ENCODE measurements at places on chromosomes 16 and 17.

DNA sequence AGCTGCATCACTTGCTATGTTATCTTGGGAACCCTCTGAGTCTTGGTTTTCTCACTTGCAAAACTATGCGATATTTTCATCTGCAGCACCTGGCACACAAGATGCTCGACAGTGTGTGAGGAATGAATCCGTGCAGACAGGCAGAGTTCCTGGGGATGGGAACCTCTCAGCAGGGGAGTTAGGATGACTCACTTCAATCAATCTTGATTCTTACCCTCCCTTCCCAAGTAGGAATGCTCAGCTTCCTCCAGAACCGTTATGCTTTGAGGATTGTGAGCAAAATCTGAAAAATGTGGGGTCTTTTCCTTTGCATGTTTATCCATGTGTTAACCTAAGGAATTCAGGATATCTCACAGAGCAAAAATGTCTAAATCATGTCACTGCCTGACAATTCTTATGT, 68.9 kb upstream of the HNF1B start:
- no peak for DNase-seq

GRCh38 chr17:61087024-61087423, 312.6 kb upstream of the TBX2 start:
- no peak for DNase-seq

DNA sequence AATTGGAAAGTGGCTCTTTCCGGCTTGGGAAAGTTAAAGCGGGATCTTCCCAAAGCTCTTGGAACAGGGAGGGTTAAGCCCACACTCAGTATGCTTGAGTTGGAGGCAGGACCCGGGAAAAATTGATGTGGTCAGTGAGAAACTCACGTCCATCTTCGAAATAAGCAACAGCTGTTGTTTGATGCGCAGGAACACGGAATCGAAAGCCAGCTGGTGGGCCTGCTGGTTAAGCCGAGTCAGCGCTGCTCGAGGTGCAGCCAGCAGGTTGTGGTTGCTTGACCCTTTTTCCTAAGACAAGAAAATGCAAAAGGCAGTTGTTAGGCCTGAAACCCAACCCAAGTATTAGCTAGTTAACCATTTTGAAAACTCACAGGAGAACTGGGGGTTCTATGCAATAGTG, 49.4 kb downstream of the COG7 start:
- DNase-seq, result no peak

- DNase-seq, result no peak
Observed at GRCh38 chr16:20853981-20854620, 46.1 kb downstream of the DCUN1D3 start.

DNA sequence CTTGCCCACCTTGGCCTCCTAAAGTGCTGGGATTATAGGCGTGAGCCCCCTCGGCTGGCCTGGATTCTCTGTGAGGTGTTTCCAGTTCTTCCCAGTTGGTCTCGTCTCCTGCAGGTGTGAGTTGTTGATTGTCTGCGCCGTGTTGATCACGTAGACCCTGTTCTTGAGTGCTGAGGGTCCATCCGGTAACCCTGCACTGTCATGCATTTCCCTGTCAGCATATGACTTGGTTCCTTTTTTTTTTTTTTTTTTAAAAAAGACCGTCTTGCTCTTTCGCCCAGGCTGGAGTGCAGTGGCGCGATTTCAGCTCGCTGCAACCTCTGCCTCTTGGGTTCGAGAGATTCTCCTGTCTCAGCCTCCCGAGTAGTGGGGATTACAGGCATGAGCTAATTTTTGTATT, 17.3 kb downstream of the MGRN1 start:
- no peak for DNase-seq

GRCh38 chr17:65388911-65389310, 172.5 kb downstream of the AXIN2 start:
- DNase-seq, result no peak

- no peak for DNase-seq
Observed at GRCh38 chr16:64151990-64152767, 969.7 kb downstream of the CDH11 start.

DNA sequence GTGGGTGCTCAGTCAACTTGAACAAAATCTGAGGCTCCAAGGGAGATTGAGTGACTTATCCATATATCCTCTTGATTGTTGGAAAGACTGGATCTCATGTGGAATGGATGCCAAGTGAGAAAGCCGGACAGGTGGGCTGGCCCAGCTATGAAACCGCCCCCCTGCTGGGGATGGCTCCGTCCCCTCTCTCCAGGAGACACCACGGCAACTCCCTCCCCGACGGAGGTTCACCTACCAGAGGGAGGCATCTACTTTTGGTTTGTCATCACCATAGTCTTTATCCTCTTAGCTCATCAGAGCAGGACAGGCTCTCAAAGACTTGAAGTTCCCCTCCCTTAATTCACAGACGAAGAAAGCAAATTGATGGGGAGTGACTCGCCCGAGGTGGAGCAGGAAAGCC, 1.8 kb upstream of the ALG1 start:
- peak; percentile 15 for DNase-seq

GRCh38 chr16:27254262-27254811, 14.2 kb downstream of the NSMCE1 start:
- no peak for DNase-seq

DNA sequence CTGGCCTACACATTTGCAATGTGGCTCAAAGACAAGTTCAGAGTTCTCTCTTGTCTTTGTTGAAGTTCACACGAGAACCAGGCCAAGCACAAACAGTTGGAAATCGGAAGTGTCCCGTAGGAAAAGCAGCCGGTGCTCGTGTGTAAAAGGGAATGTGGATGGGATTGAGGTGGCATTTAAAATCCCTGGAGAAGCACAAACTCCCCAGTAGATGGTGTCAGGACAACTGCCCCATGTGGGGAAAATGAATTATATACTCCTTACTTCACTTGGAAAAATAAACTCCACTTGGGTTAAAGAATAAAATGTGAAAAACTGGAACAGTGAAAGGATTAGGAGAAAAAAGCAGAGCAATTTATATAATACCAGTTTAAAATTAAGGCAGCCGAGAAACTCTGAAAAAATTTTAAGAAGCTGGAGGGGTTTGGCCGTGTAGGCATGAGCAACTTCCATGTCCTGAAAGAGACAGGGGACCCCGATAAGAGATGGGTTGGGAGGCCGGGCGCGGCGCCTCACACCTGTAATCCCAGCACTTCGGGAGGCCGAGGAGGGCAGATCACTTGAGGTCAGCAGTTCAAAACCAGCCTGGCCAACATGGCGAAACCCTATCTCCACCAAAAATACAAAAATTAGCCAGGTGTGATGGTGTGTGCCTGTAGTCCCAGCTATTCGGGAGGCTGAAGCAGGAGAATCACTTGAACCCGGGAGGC, 28.1 kb downstream of the CBFA2T3 start:
- DNase-seq, result no peak

DNA sequence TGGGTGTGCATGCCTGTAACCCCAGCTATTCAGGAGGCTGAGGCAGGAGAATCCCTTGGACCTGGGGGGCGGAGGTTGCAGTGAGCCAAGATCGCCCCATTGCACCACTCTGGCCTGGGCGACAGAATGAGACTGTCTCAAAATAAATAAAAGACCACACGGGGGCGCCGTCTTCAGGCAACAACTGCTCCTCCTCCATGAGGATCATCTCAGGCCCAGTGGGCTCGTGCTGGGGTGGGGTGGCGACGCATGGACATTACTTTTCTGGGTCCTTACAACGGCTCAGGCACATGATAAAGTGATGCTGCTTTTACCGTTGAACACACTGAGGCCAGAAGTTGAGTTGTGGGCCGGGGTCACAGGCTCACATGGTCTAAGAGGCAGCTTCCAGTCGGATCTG, 56.2 kb downstream of the PRMT7 start:
- DNase-seq, result peak; percentile 47

- no peak for DNase-seq
Observed at GRCh38 chr16:69413045-69413664, 11.3 kb upstream of the CYB5B start.

DNA sequence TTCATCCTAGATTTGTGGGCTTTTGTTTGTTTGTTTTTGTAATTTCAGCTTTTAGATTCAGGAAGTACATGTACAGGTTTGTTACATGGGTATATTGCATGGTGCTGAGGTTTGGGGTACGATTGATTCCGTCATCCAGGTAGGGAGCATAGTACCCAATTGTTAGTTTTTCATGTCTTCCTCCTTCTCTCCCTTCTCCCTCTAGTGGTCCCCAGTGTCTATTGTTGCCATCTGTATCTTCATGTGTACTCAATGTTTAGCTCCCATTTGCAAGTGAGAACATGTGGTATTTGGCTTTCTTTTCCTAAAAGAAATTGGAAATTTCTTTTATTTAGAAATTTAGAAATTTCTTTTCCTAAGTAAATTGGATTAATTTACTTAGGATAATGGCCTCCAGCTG, 37.1 kb upstream of the BCAS3 start:
- DNase-seq, result no peak

DNA sequence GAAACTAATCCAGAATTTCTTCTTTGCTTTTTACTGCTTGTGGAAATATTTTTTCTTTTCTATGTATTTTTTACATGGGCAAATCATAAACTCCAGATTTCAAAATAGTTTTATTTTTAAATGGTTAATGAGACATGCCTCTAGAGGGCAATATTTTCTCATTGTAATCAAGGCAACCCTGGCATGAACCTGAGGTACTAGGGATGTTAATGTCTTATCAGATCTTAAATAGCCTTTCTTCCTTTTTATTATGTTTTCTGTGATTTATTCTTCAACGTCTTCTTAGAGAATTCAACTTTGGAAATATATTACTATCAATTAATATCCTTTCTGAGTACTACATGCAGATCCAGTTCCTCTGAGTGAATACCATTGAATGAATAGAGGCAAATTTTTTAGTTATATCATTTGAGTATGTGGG, 324.7 kb downstream of the BCAS3 start:
- DNase-seq, result no peak

DNA sequence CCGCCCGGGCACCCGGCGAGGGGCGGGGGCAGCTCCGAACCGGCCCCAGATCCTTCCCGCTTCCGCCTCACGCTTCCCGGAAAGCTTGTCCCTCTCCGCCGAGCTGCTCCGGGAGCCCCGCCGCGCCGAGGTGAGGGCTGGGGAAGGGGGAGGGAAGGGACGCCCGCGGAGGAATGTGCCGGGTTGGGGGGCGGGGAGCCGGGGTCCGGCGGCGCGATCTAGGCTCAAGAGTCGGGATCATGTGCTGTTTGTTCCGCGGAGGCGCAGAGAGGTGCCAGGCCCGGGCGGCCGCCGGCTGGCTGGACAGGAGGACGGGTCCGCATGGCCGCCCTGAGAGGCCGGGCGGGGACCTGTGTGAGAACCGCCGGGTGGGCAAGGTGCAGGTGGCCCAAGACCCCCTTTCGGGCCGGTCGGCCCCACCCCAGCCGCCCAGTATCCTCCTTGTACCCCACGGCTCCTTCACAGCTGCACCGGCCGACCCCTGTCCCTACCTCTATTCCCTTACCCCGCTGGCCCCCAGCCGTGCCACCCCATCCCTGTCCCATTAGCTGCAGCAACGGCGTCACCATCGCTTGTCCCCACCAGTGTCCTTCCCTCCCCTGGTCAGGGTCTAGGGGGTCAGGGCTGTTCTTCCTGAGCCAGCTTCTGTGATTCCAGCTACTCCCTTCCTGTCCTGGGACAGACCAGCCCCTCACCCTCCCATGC, 429 bp downstream of the KIF1C start:
- DNase-seq, result no peak

- no peak for DNase-seq
Observed at GRCh38 chr16:85838876-85839585, 39.5 kb downstream of the COX4I1 start.

DNA sequence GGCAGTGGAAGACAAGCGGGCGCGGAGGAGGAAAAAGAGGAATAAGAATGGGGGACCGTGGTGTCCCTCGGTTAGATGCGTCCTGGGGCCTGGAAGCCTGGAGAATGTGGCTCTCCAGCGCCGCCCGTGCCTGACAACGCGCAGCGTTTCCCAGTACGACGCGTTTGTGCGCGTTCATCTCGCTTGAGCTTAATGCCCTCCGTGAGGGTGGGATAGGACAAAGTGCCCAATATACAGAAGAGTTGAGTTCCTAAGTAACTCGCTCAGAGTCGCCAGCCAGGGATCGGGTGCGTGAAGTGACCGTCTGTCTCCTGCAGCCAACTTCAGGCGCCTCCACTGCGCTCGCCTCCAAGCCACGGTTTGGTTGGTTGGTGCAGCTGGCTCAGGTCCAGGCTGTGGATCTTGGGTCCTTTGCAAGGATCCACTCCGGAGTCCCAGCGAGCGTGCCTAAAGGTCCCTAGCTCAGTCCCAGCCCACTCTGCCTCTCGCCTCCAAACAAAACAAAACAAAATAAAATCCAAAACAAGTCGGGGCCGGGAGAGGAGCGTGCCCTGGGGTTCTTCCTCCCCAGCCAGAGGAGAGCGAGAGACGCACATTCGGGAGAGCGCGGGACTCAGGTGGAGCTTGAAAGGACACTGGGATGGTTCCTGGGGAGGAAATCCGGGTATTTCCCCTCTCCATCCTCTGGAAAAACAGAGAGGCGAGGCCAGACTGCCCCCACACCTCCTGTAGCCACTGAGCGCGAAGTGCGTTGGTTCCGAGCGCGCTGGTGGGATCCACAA, 974 bp downstream of the GALR2 start:
- DNase-seq, result no peak

DNA sequence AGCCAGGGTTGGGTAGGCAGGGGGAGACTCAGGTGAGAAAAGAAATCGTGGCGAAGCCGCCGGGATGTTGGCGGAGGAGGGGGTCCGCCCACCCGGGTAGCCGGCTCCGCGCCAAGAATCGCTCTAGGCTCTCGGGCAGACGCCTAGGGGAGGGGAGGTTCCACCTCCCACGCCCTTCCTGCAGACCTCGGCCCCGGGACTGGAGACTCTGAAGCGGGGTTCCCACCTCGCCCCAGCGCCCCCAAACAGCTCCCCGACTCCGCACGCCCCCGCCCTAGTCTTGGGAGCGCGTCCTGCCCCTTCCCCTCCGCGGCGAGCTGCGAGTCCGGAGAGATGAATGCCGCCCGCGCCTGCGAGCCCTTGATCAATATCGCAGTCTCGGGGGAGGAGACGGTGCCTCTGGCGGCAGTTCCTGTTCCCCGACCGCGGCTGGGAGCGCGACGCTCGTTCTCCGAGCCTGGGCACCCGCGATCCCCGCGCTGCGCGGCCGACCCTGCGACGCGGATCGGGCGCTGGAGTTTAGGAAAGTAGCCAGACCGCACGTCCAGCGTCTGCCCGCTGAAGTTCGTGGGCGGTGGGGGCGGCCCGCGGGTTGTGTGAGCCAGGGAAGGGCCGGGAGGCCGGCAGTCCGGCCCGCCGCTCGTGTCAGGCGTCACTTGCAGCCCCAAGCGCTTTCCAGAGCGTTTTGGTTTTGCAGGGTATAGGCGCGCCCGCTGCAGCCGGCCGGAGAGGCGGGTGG, 790 bp downstream of the CRHR1 start:
- no peak for DNase-seq

- no peak for DNase-seq
Observed at GRCh38 chr17:6639014-6639585, 1.4 kb downstream of the KIAA0753 start.
